ENCODE measurements at places on chromosomes 2 and 18. TPM values are rescaled to one million over a fixed set of nuclear protein-coding genes. Genes with fewer than 3 reads are reported as not detected.

- peak; percentile 24 for DNase-seq
Observed at GRCh38 chr2:26471766-26472706, 5.9 kb downstream of the OTOF start.

DNA sequence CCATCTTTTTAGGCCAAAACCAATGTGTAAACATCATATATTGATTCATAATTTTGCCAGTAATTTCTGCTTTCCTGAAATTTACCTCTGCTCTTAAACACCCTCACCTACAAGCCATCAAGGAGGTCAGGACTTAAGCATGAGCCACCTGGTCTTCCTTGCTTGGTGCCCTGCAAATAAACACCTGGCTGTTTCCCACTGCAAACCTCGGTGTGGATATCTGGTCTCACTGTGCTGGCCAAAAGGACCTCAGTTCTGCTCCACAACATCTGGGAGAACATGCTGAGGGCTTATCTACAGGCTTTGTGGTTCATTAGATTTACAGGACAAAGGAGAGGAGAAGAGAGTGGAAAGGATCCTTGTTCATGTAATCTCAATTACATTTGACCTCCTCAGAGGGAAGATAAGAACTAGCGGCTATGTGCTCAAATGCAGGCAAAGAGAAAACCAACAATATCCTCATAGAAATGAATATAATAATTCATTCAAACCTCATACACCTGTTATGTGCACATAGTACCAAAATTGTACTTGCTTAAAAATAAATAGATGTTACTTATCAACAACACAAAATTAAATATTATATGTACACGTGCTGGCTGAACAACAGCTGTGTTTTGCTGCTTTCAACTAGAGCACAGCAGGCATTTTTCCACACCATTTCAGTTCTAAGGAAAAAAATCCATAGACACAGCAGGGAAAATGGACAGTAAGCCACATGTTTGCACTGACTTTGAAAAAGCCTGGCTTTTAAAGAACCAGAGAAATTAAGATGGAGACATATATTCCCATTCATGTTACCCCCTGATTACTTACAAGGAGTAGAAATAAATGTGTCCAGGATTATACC, 465.1 kb downstream of the LPIN1 start:
- DNase-seq, result no peak

GRCh38 chr2:18345848-18346247, 214.6 kb downstream of the RDH14 start:
- DNase-seq, result peak; percentile 69

DNA sequence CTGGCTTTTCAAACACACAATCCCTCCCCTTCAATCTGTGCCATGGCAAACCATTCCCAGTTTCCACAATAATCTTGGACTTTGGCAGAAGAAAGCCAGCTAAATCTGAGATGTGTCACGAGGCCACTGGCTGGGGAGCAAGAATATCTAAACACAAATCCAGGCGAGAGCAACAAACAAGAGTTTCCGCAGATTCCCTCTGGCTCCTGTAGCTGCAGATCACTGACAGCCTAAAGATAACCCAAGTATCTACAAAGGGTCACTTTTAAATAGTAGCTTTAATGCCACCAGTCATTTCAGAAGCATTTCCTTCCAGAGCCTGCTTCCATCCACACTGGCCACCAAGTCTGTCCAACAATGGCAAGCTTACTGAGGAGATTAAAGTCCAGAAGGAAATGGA, 86.9 kb downstream of the ACVR1 start:
- DNase-seq, result no peak

GRCh38 chr2:235779444-235779896, 285.6 kb downstream of the AGAP1 start:
- DNase-seq, result peak; percentile 58

GRCh38 chr2:18502142-18502541, 58.3 kb downstream of the RDH14 start:
- no peak for DNase-seq

FBXO15 gene
- 0.96 TPM for total RNA-seq

DNA sequence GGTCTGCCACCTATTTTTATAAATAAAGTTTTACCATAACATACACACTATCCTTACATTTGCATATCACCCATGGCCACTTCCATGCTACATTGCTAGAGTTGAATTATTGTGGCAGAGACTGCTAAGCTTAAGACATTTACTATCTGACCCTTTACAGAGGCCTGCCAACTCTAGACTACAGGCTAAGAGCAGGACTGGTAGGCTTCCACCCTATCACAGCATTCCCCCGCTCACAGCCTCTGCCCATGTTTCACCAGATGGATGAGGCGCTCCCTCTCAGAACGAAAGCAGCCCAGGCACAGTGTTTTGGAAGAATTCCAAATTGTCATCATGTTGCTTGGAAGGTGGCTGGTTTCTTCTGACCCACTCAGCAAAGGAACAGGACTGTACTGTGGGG, 91.7 kb upstream of the SLC35G4 start:
- DNase-seq, result no peak

DNA sequence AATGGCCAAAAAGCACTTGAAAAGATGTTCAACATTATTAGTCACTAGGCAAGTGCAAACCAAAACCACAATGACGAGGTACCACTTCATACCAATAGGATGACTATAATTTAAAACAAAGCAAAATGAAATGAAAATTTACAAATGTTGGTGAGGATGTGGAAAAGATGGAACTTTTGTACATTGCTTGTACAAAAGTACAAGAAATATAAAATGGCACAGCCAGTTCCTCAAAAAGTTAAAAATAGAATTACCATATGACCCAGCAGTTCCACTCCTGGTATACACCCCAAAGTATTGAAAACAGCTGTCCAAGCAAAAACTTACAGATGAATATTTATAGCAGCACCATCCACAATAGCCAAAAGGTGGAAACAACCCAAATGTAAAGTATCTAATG, 107.8 kb upstream of the XPO1 start:
- DNase-seq, result peak; percentile 84

GRCh38 chr2:169887120-169887519, 59.9 kb downstream of the UBR3 start:
- no peak for DNase-seq

- no peak for DNase-seq
Observed at GRCh38 chr2:9401059-9401547, 22.2 kb downstream of the ITGB1BP1 start.

GRCh38 chr2:226715347-226715990, 84.2 kb downstream of the IRS1 start:
- DNase-seq, result no peak

GRCh38 chr18:79442508-79443221, 46.9 kb downstream of the NFATC1 start:
- DNase-seq, result no peak

DNA sequence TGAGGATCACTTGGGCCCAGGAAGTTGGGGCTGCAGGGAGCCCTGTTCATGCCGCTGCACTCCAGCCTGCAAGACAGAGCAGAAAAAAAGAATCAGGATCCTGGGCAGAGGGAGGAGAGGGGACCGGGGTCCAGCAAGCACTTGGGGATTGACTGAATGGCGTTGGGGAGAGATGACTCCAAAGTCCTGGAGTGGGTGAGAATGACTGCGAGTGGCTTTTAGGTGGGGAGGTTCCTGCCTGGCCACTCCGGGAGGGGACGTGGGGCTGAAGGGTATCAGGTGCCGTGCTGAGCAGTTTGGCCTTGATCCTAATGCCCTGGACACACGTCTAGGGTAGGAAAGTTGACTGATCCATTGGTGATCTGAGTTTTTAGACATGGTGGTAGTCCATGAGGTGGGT, 3.5 kb upstream of the NFATC1 start:
- DNase-seq, result no peak

RAD51AP2 gene
- not detected for total RNA-seq

MAT2A gene
- total RNA-seq, result 61.4 TPM

- peak; percentile 61 for DNase-seq
Observed at GRCh38 chr2:203532957-203533658, 2.0 kb downstream of the RAPH1 start.

ST6GAL2 gene
- total RNA-seq, result 28.6 TPM

DNA sequence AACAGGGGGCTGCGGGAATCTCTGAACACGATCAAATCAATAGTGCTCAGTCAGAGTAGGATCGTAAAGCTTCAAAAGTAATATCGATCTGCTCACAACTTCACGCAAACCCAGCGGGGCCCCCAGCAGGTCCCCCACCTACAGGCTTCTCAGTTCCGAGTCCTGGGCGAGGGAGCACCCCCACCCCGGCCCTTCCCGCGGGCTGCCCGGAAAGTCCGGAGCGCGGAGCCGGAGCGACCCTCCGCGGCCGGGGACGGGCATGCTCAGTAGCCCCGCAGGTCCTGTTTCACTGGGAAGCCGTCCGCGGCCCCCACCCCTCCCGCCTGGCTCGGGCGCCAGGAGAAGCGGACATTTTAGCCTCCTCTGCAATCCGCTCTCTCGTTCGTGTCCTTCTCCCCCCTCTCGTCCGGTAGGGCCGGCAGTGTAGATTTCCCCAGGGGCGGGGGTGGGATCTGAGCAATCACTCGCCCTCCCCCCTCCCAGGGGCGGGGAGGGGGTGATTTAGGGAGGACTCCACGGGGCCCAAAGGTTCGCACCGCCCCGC, 3.3 kb upstream of the SPRED2 start:
- peak; percentile 84 for DNase-seq

- DNase-seq, result no peak
Observed at GRCh38 chr2:55141572-55142413, 90.3 kb downstream of the CLHC1 start.

DSG1 gene
- not detected for total RNA-seq

- peak; percentile 40 for DNase-seq
Observed at GRCh38 chr2:196516564-196516963, 123.0 kb upstream of the CCDC150 start.

GRCh38 chr2:75324141-75324540, 124.8 kb upstream of the TACR1 start:
- DNase-seq, result peak; percentile 56

Data from RPMI7951 (cell line).